HuH-7.5 (cell line): ENCODE measurements at places on chromosomes 1 and 21.

GRCh38 chr1:56709269-56709880 lies 64.3 kb downstream of the PRKAA2 start:
- peak; percentile 10 for DNase-seq

GRCh38 chr1:198101716-198102453 lies 54.9 kb upstream of the NEK7 start:
- no peak for DNase-seq

DNA sequence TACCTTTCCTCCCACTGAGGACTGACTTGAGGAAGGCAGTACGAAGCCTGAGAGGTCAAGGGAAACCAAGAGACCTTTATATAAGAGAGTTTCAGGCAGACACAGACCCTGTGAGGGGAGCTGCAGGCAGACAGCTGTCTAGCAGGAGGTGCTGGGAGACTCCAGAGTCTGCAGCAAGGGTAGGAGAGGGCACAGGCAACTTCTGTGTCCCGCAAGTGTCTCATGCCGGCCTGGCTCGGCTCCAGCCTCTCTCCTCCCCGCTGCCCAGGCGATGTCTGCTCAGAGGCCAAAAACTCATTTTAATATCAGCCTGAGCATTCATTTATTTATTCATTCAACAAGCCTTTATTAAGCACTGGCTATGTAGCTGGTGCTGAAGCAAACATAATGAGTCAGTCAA lies 83.0 kb downstream of the KIRREL1 start:
- no peak for DNase-seq

DNA sequence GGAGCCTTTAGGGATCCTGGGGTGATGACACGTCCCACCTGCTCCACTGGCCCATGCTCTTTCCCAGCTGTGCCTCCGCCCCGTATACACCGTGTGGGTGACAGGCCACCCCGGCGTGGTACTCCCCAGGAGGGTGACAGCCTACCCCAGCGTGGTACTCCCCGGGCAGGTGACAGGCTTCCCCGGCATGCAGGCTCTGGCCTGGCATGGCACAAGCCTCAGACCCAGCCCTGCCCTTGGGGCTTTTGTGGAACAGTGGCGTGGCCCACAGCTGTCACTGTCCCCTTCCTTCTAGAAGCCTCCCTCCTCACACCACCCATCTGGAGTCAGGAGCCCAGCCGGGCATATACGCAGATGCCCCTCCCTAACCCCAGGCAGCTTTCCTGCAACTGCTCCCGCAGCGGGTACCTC lies 4.7 kb upstream of the PFKL start:
- DNase-seq, result no peak

- DNase-seq, result no peak
Measured at GRCh38 chr1:189620471-189620870, 857.2 kb downstream of the BRINP3 start.
